IMR-90 (cell line): ENCODE measurements at places on chromosomes 3 and 15. TPM values are rescaled to one million over a fixed set of nuclear protein-coding genes. Genes with fewer than 3 reads are reported as not detected.

The SETD2 gene
- total RNA-seq = 20.1 and 30.3 TPM in 2 replicates

The VGLL3 gene
- 96.7 and 97.3 TPM in 2 replicates for total RNA-seq

The AADACL2 gene
- total RNA-seq = not detected in 2 replicates

The CMTM7 gene
- total RNA-seq = 3.4 and 3.9 TPM in 2 replicates

The PLCH1 gene
- not detected in 2 replicates for total RNA-seq

The PLA1A gene
- total RNA-seq = not detected in 2 replicates

The TCF12 gene
- total RNA-seq = 123 and 160 TPM in 2 replicates

The APOD gene
- not detected in 2 replicates for total RNA-seq

The CLSTN2 gene
- total RNA-seq = under 0.01 TPM in 2 replicates
